Activated CD8-positive, alpha-beta memory T cell treated with anti-CD3 and anti-CD28 coated beads, Interleukin-2, amount 10 ng/mL, durations not matched to agents 7 days and 5 days (primary cell): ENCODE measurements at places on chromosomes 7 and 10. TPM values are rescaled to one million over a fixed set of nuclear protein-coding genes. Genes with fewer than 3 reads are reported as not detected.

DNA sequence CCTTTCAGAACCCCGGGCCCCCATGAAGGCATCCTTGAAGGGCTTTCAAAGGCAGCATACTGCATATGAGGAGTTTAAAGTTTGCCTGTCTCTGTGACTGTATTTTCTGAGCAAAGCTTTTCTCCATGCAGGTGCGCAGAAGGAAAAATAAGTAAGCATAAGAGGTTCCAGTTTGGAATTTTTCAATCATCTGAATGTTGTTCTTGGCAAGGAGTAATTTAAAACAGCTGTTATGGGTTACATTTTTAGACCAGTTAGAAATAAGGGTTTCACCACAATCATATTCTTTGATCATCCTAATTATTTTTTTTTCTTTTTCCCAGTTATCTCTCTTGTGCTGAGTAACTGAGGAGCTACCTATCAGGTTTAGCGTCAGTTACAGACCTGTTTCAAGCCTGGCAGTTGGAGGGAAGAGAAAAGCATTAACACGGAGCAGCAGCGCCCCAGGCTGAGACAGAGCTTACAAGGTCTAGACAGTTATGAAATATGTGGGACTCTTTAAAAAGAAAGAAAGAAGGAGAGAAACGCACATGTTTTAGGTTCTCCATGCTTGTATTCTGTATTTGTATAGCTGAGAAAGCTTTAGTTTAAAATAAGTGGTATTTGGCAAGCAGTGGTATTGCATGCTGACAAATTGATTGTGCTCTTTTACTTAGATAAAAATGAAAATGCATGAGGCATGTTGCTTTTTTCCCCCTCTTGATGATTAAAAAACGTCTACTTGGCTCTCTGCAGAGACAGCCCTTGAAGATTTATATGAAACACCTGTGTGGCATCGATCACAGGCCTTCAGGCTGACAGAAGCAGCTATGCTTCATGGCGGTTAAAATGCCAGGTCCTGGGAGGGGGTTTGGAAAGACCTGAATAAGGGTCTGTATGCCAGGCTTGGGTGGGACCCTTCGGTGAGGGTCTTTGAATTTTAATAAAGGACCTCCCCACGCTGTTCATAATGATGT lies 157.6 kb downstream of the GRK5 start:
- no peak for DNase-seq

DNA sequence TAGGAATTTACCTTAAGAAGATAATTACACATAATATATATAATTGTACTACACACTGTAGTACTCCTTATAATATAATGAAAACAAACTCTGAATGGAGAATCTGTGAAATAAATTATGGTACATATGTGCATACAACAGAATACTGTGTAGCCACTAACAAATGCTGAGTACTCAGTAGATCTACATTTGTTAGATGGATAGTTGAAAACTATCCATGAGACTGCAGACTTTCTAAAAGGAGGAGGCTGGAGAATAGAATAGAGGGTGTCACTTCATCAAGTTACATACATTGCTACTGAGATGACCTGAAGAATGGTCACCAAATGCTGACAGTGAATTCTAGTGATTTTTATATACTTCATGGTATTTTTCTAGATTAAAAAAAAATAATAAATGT lies 68.7 kb upstream of the OGDHL start:
- DNase-seq = no peak

GRCh38 chr10:7206412-7207100 lies 204.3 kb downstream of the SFMBT2 start:
- DNase-seq = no peak

- no peak for DNase-seq
These were observed 35.7 kb downstream of the AGK start for GRCh38 chr7:141586878-141587277.

The METTL27 gene
- total RNA-seq = 0.55 TPM

DNA sequence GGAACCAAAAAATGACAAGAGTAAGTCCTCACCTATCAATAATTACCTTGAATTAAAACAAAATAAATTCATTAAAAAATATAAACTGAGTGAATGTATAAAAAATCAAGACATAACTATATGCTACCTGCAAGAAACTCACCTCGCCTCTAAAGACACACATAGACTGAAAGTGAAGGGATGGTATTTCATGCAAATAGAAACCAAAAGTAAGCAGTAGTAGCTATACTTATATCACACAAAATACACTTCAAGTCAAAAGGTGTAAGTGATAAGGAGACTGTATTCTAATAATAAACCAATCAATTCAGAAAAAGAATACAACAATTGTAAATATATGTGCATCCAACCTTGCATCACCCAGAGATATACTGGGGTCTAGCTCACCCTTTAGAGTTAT lies 332.6 kb downstream of the SH2D4B start:
- DNase-seq = no peak

GRCh38 chr10:65940105-65940504 lies 985.7 kb upstream of the LRRTM3 start:
- DNase-seq = no peak

DNA sequence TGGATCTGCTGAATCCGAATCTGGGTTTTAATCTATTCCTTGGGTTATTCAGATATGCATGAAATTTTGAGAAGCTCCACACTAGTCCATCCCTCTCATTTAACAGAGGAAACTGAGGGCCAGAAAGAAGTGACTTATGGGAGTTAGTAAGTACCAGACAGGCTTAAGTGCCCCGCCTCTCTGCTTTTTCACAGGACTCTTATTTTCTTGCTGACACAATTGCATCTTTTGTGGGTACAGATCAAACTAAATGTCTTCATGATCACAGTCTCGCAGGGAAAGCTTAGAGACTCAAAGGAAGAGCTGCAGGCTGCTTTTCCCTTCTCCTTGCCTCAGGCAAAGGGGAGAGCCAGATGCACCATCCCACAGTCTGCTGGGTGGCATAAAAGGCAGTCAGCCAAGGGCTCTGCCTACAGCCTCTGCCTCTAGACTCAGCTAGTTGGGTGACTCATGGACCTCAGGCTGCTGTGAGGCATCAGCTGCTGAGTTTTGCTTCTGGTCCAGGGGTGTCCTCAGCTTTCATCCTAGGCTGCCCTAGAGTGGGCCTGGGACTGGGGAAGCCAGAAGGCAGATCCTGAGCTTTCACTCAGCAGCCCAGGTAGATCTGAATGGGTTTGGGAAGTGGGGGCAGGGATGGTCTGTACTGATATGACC lies 11.6 kb downstream of the GOLGA7B start:
- no peak for DNase-seq

The ASB10 gene
- not detected for total RNA-seq

DNA sequence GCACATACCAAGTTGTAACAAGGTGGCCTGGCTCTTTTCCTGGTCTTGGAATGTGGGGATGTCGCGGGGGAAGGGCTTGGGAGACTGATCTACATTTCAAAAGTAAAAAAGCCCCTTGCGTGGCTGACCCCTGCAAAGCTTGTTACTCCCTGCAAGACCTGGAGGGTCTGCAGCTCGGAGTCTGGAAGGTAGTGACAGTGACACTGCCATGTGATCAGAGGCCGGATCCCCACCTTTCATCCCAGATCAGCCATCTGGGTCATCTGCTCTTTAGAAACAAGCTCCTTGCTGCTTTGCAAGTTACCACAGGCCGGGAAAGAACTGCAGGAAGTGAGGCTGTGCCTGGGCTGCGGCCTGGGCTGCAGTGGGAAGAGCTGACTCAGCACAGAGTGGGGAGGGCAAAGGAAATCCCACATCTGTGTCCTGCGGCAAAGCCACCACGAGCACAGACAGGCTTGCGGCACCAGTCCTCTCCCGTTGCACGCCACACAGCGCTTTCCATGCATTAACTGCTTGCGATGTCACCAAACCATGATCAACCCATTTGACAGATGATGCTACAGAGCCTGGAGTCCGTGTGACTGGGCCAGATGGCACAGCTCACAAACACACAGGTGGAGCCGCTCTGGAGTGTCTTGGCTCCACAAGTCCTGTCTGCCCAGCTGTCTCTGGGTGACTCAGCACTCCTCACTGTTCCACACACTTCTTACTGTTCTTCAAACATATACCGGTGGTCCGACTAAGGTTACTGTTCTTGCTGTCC lies 97.7 kb downstream of the SH3PXD2A start:
- DNase-seq = peak; percentile 88

- peak; percentile 47 for DNase-seq
These were observed 91.2 kb upstream of the PAX2 start for GRCh38 chr10:100653957-100654781.
